ENCODE measurements at places on chromosomes 11 and 22.

DNA sequence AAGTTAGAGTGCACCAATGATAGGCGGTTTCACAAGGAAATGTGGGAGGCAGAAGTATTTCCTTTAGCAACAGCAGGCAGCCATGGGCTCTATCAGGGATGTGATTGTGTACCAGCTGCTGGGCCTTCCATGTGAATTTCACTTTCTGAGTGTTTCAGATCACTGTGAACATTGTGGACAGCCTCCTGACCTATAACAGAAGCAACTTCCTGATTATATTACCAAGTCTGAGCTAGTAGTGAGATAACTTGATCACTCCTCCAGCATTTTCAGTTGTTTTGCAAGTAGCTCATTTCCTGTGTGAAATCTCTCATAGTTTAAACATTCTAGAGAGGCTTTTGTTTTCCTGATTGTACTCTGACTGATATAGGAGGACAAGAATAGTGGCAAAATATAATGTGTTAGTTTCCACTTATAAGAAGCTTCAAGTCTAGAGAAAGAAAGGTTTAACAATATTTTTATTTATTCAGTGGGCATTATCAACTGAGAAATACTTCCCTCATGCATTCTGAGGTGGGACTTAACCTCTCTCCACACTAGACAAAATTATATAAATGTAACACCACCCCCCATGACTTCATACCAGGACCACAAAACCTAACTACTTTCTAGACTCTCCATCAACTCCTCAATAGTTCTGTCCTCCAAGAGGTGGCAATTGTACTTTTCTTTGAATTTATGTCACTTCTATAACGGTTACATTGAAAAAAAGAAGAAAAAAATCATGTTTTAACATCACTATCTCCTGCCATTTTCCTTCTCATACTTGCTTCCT lies 184.2 kb upstream of the LUZP2 start:
- DNase-seq = no peak

GRCh38 chr11:126824035-126824607 lies 176.4 kb downstream of the KIRREL3 start:
- DNase-seq = no peak

GRCh38 chr11:118184784-118185579 lies 8.5 kb upstream of the SCN2B start:
- no peak for DNase-seq

DNA sequence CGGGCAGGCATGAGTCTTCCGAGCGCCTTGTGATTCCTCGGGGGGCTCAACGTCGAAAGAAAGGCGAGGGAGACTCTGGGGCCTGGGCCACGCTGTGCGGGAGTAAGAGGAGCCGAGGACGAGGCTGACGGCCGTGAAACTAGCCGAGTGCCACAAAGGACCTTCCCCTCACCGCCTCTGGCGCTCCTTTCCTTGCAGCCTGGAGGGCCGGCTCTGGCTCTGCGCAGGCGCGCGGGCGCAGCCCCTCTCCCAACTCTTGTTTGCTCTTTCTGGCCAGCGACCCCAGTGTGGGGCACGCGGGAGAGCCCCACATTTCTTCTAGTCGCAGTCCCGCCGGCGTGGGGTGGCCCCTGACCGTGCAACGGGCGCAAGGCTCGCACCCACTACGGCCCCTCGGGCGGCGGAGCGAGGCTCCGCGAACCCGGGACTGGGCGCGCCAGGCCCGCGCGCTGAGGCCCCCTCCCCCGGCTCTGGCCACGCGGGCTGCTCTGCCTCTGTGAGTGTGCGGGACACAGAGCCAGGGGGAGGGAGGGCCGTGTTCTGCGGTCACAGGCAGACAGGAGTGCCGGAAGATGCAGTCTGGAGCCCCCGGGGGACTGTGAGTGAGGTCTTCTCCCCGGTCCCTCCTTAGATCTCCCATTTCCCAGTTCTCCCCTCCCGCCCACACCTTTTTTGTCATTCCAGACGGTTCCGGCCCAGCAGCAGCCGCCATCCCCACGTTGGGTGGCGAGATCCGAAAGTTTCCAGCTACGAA lies 1.0 kb upstream of the TOB2 start:
- DNase-seq = peak; percentile 73

DNA sequence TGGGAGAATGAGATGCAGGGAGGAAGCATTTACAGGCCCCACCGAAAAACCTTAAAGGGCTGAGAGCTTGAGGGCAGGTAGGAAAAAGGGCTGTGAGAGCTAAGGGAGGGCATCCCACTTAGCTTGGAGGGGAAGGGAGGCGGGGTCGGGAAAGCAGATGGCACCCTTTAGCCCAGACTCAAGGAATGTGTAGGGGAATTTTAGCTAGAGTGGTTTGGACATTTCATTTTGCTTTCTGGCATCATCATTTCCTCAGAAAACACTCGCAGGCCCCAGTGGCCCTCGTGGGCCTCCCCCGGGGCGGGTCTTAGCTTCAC lies 846 bp upstream of the STIM1 start:
- DNase-seq = no peak

GRCh38 chr11:67577951-67578350 lies 5.7 kb upstream of the GSTP1 start:
- no peak for DNase-seq

GRCh38 chr22:29817724-29818123 lies 20.4 kb downstream of the ASCC2 start:
- DNase-seq = no peak

DNA sequence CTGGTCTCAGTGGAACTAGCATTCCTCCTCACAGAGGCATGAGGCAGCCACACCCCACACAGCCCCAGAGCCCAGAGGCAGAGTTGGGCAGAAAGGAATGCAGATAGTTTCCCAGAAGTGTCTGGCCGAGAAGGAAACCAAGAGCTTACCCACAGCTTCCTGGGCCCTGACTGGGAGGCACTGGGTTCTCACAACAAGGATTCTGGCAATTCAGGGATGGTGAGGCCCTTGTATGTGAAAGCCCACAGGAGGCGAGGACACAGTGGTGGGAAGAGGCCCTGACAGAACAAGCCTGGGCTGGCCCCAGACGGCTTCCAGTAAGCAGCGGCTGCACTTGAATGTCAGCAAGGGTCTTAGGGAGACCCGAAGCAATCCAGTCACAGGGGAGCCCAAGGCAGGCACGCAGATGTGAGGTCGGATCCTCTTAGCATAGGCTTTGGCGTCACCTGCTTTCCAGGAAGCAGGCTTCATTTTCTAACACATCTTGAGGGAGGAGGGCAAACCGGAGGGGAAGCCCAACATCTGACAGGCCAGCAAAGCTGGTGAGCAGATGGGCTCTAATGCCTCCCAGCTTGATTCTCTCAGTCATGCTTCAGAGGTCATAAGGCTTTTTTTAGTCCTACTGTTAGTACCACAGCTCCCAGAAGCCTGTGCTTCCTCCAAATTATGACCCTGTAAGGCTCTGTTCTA lies 78.3 kb upstream of the AKIP1 start:
- peak; percentile 62 for DNase-seq
